Caudate nucleus (tissue), 63 donors: ENCODE measurements at places on chromosomes 3 and 15.

- DNase-seq, result no peak
These were observed 10.4 kb downstream of the THBS1 start for GRCh38 chr15:39591141-39591895.

- DNase-seq, result no peak
These were observed 44.4 kb upstream of the SSR3 start for GRCh38 chr3:156599089-156599874.

DNA sequence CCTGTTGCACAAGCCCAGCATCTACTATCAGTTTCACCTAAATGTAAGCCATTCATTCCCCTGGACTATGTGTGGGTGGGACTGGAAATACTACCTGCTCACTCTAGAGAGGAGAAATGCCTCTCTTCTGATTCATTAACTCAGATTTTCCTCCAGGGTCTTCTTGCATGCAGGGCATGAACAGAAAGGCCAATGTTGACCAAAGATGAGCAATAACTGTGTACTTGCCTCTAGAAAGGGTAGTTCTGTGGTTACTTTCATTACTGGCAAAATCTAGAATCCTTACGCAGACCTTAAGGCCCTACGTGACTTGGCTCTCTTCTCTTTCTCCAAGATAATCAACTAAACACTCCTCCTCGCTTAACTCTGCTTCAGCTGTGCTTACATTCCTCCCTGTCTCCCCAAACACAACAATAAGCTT lies 81.4 kb upstream of the PSMD6 start:
- DNase-seq, result no peak

DNA sequence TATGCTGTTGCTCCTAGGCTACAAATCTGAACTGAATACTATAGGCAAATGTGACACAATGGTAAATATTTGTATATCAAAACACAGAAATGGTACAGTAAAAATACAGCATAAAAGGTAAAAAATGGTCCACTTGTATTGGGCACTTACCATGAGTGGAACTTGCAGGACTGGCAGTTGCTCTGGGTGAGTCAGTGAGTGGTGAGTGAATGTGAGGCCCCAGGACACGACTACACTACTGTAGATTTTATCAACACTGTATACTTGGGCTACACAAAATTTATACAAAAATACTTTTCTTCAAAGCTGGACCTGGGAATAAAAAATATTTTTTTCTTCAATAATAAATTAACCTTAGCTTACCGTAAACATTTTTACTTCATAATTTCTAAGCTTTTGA lies 41.6 kb upstream of the DUT start:
- no peak for DNase-seq

GRCh38 chr3:169846458-169847193 lies 23.1 kb downstream of the LRRC31 start:
- DNase-seq, result no peak

- DNase-seq, result no peak
These were observed 371.9 kb downstream of the CACNA2D3 start for GRCh38 chr3:54494209-54494608.

DNA sequence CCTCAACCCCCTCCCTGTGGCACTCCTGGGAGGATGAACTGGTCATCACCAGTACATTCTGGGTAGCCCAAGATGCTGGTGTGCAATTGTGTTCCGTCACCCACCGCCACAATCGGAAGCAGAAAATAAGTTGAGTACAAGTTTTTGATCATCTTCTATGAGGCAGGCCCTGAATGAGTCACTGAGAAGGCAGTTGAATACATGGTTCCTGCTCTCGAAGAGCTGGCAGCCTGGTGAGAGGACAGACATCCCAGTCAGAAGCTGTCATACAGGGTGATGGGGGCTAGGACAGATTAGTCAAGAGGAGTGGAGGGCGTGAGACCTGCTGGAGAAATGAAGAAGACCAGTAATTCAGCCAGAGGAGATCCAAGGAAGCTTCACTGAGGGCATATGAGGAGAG lies 6.2 kb downstream of the CEMIP start:
- no peak for DNase-seq

- no peak for DNase-seq
These were observed 524.6 kb upstream of the ATP11B start for GRCh38 chr3:182268711-182269110.

- DNase-seq, result peak; percentile 77
These were observed 437 bp downstream of the KLF13 start for GRCh38 chr15:31326875-31327668.

- DNase-seq, result no peak
These were observed 136.7 kb upstream of the WNT5A start for GRCh38 chr3:55623786-55624185.

DNA sequence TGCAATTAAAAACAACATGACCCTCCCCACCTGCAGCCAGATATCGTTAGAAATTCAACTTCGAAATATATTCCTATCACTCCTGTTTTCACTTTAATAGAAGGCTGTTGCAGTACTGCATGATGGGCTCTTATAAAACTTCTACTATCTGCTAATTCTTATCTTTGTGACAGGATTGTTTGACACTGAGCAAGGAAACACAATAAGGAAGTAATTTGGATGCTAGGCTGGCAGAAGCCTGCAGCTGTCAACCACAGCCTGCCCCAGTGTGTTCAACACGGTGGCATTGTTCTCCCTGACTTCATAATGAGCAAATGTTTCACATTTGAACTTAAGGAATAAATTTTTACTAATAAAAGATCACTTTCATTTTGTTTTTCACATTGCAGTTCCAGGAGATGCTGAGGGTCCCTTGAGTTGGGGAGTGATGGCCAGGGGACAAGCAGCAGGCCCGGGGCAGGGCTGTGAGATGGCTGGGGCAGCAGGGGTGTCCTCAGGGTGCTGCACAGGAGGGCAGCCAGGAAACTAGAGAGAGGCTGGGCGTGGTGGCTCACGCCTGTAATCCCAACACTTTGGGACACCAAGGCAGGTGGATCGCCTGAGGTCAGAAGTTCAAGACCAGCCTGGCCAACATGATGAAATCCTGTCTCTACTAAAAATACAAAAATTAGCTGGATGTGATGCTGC lies 64.8 kb upstream of the SEC61A1 start:
- DNase-seq, result no peak

DNA sequence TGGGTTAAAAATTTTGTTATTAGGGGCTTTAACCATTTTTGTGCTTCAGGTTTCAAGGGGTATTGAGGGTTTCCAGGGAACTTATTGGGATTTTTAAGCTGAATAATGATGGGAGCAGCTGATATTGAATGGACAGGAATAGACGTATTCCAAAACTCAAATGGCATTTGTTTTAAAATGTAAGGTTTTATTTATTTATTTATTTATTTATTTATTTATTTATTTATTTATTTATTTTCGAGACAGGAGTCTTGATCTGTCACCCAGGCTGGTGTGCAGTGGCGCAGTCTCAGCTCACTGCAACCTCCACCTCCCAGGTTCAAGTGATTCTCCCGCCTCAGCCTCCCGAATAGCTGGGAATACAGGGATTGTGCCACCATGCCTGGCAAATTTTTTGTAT lies 22.2 kb upstream of the SENP7 start:
- no peak for DNase-seq

GRCh38 chr15:90571063-90571541 lies 41.4 kb downstream of the CRTC3 start:
- peak; percentile 39 for DNase-seq

GRCh38 chr15:90641581-90642463 lies 75.3 kb upstream of the BLM start:
- no peak for DNase-seq

GRCh38 chr15:58957101-58957973 lies 23.9 kb upstream of the SLTM start:
- peak; percentile 24 for DNase-seq

DNA sequence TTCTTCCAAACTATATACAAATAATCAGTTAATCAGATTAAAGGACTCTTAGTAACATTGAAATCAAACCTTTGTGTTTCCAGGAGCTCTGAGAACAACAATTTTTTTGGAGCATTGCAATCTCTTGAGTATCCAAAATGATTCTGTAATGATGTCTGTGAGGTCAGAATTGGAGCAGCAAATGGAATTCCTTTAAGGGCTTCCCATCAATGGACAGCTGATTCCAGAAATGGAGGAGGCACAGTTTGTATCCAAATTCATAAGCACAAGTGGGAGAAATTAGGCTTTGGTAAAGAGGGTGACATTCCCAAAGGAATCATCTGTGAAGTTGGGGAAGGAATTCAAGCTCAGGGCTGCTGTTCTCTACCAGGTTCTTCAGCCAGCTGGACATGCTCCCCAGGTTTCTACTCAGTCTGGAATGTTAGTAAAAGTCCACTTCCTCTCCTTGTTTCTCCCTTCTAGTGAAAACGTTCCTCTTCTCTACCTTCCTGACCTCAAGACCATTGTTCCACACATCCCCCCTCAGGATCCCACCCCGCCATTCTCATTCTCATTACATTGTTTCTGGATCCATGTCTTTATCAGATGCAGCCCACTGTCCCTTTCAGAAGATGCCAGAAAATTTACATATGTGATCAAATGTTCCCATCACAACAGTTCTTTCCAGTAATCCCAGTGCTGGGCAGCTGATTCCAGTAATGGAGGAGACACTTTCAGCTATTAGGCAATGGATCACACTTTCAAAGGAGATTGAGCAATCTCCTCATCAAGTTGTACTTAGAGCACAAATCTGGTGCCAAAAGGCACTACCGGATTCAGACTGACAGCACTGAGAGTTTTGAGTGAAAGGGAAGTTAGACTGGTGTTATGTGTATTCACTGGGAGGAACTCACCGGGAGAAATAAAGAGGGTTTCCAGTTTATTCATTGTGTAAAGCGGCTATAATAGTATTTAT lies 391.3 kb upstream of the TPRG1 start:
- DNase-seq, result no peak

- no peak for DNase-seq
These were observed 45.7 kb downstream of the C2CD4B start for GRCh38 chr15:62119227-62119864.

GRCh38 chr15:52923626-52924025 lies 133.5 kb upstream of the ONECUT1 start:
- no peak for DNase-seq
